ENCODE measurements at places on chromosomes 16 and 17.

- DNase-seq, result peak; percentile 83
Observed at GRCh38 chr16:88870608-88871348, 4.3 kb upstream of the PABPN1L start.

DNA sequence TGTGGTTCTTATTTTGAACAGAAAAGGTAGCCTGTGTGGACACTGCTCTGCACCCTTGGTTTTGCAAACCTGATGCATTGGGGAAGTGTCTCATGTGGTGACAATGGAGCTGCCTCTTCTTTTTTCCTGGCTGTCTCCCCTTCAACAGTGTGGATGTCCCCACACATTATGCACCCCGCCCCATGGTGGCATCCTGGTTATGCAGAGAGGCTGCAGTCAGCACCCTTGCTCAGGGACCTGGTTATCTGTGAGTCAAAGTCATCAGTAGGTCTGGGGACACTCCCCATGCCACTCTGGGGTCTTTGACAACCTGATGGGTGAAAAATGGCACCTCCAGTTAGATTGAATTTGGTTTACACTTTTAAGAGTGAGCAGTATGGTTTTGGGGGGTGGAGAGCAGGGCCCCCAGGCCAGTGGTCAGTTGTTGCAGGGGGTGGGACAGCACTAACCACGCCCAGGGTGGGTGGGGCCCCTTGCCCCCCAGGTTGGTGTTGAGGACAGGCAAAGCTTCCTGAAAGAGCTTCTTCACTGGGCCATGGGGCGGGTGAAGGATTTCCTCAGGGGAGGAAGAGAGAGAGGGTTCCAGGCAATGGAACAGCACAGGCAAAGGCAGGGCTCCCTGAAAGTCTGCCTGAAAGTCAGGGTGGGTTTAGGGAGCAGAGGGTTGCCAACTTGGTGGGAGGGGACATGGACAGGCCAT lies 24.6 kb upstream of the KCNJ12 start:
- no peak for DNase-seq

- peak; percentile 62 for DNase-seq
Observed at GRCh38 chr16:15950161-15950854, 892 bp downstream of the ABCC1 start.

GRCh38 chr17:44636562-44636961 lies 19.7 kb upstream of the MEIOC start:
- DNase-seq, result no peak

- DNase-seq, result peak; percentile 89
Observed at GRCh38 chr17:65560628-65561451, 608 bp downstream of the AXIN2 start.

DNA sequence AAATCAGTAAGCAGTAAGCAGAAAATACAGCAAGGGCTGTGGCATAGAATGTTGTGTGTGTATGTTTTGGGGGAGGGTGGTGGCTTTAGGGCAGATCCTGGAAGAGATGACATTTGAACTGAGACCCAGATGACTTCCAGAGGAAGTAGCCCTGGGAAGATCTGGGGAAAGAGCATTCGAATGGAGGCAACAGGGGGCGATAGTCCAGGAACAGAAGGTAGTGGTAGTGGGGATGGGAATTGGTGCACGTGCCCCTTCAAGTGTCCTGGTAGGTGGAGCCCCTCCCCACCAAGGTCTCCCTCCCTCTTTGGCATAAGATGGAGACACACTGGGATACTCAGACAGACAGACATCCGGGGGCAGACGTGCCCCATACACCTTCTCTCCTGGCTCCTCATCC lies 14.1 kb downstream of the ARHGEF15 start:
- DNase-seq, result no peak

DNA sequence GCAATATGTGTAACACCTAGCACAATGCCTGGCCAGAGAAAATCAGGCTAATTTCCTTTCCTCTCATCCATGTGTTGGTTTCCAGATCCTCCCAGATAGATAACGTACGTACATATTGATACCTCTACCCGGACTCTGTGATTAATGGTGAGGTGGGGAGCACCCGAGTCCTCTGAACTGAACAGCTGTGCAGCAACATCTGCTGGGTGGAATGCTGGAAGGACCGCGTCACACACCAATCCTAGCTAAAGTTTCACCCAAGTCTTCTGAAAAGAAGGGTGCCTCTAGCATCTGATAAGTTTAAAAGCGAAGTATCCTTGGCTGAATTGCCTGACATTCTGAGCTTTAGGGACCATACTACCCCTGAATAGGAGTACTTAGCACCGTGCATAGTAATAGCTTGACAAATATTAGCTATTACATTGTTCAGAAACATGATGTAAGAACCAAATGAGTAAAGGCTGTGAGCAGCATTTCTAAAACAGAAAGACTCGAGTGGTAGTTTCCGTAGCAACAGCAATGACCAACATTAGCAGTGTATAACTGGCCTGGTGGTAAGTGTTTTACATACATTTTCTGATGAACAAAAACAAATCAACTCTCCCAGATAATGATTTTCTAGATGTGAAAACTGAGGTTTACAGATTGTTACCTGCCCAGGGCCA lies 91.4 kb downstream of the SYCE1L start:
- no peak for DNase-seq

- DNase-seq, result no peak
Observed at GRCh38 chr16:26454102-26454501, 612.6 kb upstream of the C16orf82 start.

DNA sequence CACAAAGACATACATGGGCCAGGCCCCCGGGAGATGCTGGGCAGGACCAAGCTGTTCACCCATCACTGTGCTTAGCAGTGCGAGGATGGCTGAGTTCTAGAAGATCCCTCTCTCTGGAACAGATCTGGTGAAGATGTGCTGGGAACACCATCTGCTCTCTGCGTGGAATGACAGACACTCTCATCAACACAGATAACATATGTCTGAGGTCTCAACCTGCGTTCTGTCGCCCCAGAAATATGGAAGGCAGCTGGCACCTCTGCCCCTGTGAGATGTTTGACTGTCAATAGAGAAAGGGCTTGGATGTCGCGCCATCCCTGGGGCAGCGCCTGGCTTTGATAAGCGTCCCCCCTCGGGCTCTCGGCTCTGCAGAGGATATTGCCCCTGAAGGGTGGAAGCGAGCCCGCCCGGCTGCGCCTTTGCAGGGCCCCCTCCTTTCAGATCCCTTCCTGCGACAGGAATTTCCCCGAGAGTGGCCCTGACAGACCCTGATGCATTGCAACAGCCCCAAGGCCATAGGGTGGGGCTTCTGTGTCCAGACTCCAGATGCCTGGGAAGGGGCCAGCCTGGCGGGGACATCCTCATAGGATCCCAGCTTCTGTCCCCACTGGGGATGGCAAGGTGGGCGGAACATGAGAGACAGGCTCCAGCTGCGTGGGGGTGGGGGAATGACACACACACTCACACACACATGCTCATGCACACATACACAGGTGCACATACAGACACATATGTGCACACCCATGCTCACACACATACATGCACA lies 86.9 kb upstream of the ZNF469 start:
- no peak for DNase-seq

GRCh38 chr17:48554412-48555257 lies 9.7 kb upstream of the HOXB2 start:
- DNase-seq, result no peak

- no peak for DNase-seq
Observed at GRCh38 chr16:17768257-17768656, 297.5 kb upstream of the XYLT1 start.

DNA sequence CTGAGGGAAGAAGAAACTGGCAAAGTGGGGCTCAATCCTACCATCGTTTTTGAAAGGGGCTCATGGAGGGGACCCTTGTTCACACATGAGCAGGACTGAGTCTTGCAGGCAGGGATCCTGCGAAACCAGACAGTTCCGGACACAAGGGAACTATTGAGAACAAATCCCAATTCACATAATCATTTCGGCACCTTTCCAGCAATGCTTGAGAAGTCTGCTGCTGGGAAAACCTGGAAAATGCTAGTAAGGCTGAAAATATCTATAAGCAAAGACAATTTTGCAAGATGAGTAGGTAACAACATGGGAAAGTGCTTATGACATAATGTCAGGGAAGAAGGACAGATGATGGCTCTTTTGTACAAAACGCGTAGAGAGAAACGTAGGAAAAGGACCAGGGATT lies 52.1 kb upstream of the BPTF start:
- no peak for DNase-seq

GRCh38 chr16:80893686-80894085 lies 89.3 kb upstream of the CDYL2 start:
- DNase-seq, result no peak

DNA sequence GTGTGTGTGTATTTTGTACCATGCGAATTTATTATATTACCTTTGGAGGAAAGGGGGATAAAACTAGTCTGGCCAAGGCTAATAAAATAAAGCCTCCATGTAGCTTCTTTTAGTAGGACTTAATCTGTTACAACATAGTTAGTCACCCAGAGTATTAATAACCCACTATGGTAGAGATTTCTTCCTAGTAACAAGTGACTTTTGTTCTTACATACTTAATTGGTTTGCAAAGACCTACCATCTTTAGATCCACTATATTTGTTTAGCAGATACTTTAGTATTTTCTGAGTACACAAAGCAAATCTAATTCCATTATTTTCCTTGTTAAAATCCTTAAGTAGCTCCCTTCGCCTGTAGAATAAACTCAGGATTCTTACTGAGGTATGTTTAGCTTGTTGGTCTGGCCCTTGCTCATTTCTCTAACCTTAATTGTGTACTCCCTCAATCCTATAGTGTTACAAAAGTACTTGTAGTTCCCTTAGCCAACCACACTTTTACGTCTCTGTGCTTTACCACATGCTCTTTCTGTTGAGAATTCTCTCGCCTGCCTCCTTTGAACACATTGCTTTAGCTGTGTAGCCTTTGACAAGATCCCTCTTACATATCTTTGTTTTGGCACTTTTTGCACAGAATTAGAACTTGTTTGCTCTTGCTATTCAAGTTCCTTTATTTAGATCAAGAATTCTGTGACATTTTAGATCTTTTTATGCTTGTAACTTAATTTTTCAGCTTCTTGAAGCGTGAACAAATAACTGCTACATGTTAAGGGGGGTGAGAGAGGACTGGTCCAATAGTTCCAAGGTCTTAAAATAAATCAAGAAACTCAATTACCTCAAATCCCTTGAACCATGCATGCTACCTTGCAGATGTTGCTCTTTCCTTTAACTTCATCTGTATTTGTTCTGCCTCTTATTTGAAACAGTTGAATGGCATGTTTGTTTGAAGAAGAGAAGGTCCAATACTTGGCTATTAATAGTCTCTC lies 23.8 kb downstream of the CLTC start:
- DNase-seq, result no peak

GRCh38 chr17:70357190-70357589 lies 187.9 kb downstream of the KCNJ2 start:
- DNase-seq, result no peak

- no peak for DNase-seq
Observed at GRCh38 chr16:12750554-12750918, 53.2 kb downstream of the CPPED1 start.

DNA sequence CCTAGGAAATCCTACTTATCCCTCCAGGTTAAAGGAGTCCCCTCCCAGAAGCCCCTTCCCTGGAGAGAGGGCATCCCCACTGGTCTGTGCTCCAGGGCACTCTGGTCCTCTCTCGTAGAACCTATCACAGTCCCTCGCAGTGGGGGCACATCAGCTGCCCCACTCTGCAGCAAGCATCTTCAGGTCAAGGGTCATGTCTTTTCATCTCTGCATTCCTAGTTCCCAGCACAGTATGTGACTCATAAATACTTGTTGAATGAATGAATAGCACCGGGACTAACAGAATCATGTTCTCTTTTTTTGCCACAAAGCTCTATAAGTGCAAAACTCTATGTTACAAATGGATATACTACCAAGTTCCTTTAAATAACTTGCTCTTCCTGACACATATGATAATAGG lies 36.0 kb downstream of the RNF157 start:
- DNase-seq, result no peak

DNA sequence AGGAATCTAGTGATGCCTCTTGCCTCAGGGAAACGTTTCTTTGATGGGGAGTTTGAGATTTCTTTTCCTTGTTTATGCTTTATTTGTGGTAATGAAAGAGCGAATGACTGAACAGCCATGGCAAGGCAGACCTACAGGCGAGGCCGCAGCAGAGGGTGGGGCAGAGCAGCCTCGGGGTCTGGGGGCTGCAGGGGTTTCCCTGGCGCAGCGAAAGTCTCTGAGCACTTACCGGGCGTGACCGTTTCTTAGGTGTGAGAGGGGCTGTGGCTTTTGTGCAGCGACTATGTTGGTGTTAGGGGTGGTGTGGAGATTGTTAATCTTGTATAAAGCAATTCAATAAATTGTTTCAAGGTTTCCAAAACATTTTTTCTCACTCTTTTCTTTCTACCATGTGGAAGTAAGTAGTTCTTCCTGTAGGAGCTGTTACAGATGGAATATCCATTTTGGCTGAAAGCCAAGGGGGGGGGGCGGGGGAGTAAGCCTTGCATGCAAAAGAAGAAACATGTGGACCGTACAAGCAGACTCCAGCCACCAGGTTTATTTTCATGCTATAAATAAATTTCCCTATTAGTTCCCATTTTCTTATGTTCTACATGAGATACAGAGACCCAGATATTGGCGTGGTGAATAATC lies 34.8 kb downstream of the UBN1 start:
- no peak for DNase-seq

DNA sequence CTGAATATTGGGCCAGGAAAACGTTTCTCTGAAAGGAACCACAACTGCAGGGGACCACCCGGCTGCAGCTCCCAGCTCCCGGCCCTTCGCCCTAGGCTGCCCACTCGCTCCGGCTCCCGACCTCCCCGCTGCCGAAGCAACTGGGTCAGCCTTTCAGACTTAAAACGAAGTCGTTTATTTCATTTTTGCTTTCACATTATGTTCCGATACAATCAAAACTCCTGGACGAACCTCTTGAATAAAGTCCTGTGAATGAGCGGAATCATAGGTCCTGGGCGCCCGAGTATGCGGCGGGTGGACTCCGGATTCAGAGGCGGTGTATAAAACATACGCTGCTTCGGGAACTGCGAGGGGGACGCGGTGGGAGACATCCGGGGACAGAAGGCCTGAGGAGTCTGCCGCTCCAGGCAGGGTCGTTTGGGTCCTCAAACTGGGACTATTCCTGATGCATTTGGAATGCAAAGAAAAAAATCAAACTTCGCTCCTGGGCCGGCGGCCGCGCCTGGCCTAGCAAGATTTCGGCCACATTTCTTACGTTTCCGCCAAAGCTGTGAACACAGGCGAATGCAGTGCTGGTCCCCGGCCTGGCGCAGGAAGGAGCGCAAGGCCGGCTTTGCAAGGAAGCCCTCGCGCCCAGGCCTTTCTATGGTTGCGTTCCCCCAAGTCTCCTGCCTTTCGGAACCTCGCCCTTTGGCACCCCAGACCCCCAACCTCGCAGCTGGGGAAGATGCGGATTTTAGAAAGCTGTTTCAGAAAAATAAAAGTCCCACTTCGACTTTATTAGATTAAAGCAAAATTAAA lies 3.7 kb downstream of the CBLN1 start:
- no peak for DNase-seq

GRCh38 chr17:42553866-42554249 lies 1.1 kb downstream of the HSD17B1 start:
- DNase-seq, result peak; percentile 50

GRCh38 chr17:43767713-43768059 lies 9.1 kb upstream of the SOST start:
- no peak for DNase-seq

GRCh38 chr16:84554627-84555328 lies 50.3 kb upstream of the MEAK7 start:
- no peak for DNase-seq
